Right ventricle myocardium inferior (tissue), 1 donor: ENCODE measurements at places on chromosomes 1 and 21. TPM values are rescaled to one million over a fixed set of nuclear protein-coding genes. Genes with fewer than 3 reads are reported as not detected.

DNA sequence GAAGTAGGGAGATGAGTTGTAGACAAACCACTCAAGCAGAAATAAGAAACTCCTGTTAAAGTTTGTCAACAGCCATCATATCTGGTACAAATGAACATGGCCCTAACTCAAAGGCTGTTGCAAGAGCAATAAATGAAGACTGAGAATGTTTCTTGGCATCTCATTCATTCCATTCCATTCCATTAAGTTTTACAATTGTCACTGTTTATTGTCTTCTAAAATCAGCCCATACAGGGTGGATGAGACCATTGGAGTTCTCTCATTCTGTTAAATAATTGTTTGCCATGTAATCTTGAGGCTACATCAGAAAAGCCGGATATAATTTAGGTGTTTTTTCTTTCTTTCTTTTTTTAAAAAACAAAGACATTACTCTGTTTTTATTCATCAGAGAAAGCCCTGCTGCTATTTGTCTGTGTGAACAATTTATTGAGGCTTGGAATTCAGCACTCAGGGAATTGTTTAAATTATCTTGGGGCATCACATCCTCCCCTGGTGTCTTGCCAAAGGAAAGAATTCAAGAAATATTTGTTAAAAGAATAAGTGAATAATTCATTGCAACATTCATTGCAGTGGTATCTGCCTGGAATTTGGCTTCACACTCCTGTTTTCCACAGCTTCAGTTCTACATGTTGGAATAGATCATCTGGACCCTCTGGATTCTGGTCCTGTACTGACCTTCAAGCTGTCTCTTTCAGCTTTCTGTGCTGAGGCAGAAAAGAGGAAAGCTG, 604.5 kb downstream of the PLPP3 start:
- DNase-seq, result no peak

- DNase-seq, result no peak
Measured at GRCh38 chr1:6325482-6325881, 64.6 kb upstream of the GPR153 start.

DNA sequence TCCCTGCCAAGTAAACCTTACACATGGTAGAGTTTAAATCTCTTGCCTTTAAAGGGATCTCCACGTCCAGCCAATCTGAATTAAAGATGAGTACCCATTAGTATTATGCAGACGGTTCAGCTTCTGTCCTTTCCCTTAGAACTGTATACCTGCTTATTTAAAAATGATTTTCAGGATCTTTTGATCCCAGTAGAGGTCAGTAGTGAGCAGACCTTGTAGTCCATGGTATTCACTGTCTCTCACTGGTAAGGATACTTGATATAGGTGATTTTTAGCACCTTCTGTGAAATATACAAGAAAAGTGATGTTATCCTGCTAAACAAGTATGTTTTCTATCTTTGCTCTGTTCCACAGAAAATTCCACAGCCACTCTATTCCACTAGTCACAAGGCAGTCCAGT, 1211.6 kb upstream of the ADGRL4 start:
- DNase-seq, result no peak

DNA sequence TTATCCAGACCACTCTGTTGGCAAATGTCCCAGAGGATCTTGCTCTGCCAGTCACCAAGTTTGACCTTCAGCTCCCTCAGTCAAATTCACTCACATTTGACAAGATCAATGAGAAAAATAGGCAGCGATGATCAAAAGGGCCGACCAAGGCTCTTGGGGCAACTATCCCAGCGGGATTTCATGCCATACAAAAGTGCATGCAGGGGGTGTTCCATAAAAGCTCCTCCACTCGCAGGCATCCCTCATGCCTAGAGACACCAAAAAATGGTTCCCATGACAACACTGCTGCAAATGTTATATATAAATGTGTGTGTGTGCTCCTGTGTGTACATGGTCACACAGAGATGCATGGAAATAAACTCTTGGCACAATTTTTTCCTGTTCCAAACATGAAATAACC, 16.2 kb upstream of the EIF4G3 start:
- DNase-seq, result no peak

GRCh38 chr1:230549625-230550024, 92.7 kb upstream of the COG2 start:
- no peak for DNase-seq

DNA sequence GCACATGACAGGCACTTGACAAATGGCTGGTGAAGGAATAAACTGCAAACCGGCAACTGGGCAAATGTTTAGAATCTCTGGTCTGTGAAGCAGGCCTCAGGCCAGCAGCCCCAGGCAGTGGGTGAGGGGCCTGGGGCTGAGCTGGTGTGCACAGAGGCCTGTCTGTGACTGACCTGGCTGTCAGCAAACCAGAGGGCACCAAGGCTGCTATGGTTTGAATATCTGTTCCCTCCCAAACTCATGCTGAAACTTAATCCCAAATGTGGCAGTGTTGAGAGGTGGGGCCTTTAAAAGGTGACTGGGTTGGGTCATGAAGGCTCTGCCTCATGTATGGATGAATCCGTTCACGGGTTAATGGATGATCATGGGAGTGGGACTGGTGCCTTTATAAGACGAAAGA, 139.8 kb downstream of the DMRTB1 start:
- DNase-seq, result no peak

GRCh38 chr1:223650465-223650864, 15.0 kb downstream of the CAPN8 start:
- no peak for DNase-seq

DNA sequence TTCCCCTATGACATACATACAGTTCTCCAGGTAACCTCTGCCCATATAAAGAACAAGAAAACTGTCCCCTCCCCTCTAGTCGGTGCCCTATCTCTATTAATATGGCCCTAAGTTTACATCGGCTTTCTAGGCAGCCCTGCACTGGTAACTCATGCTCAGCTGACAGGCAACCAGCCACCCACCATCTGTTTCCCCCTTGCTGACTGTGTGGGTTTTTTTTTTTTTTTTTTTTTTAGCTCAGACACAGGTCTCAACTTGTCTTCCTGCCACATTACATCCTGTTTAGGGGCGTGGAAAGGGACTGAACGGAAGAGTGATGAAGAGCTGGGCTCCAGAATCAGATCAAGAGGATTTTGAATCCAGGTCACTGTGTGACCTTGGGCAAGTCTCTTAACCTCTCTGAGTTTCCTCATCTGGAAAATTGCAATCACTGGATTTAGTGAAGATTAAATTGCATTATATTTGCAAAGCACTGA, 14.0 kb downstream of the LAPTM5 start:
- no peak for DNase-seq

DNA sequence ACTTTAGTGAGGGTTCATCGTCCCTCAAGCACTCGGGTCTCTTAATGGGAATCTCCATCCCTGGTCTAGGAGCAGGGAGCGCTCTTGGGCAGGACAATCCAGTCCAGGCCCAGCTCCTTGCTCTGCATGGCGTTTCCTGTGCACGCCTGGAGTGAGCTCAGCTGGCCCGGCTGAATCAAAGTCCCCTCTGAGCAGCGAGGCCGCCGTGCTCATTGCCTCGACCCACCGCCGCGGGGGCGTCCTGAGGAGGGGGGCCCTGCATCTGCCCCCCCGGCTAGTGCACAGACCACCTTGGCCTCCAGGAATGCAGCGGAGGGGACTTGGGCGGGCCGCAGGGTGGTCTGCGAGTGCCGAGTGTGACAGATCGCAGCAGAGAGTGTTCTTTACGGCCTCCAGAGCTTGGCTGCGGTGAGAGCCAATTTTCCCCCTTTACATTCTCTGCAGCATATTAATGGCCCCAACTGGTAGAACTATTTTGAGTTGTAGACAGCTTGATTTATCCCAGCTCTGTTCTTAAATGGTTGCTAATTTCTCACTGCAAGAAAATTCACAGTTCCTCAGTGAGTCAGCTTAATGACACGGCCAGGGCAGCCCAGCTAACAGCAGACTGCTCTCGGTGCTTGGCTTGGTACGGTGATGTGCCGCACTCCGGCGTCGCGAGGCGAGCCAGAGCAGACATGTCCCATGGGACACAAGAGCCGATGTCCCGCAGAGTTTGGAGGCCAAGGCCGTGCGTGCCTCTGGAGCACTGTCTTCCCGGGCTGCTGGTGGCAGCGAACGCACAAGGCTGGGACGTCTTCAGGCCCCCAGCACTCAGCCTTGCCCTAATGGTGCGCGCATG, 39.8 kb downstream of the SNAP47 start:
- DNase-seq, result no peak

DNA sequence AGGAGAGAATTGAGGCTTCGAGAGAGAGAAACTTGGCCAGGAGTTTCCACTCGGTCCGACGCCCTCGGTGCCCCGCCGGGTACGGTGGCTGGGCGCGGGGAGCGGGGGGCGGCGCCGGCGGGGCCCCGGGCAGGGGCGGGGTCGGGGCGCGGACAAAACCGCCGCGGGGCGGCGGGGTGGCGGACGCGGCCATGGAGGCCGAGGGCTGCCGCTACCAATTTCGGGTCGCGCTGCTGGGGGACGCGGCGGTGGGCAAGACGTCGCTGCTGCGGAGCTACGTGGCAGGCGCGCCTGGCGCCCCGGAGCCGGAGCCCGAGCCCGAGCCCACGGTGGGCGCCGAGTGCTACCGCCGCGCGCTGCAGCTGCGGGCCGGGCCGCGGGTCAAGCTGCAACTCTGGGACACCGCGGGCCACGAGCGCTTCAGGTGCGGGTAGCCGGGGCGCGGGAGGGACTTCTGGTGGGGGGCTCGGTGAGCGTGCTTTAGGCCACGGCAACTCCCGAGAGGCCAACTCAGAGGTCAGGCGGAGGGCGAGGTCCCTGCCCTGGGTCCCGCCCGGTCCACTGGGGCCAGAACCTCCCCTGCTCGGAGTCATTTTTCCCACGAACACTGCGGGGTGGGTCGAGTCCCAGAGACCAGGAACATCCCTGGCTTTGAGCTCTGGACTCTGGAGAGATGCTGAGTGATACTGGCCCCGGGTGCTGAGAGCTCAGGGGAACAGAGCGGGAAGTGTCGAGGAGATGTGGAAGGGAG, 431 bp downstream of the RAB42 start:
- DNase-seq, result no peak

DNA sequence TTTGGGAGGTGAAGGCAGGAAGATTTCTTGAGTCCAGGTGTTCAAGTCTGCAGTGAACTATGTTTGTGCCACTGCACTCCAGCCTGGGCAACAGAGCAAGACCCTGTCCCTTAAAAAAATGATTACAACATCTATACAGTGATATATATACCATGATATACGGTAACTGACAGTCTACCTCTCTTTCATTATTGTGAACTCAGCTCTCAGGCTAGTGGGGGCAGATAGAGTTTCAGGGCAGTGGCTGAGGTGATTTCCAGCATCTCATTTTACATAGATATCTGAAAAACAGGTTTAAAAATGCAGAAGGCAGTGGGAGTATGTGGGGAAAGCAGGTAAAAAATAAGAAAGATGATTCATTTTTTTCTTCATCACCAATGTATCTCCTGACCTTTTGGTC, 8.1 kb upstream of the NTNG1 start:
- DNase-seq, result no peak

- DNase-seq, result no peak
Measured at GRCh38 chr1:11196945-11197344, 7.8 kb downstream of the ANGPTL7 start.

DNA sequence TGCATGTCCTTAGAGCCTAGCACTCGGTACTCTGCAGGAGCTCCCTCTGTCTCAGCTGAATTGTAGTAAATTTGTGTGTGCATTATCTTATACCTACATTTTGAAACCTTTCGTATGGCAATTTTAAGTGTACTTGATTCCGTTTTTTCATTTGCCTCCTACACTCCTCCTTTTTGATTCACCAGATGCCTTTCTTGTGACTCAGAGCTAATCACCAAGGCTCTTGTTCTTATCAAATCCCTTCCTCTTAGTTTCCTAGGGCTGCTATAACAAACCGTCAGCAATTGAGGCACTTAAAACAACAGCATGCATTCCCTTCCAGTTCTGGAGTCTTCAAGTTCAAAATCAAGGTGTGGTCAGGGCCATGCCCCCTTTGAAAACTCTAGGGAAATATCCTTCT, 261.0 kb downstream of the ASTN1 start:
- no peak for DNase-seq

- no peak for DNase-seq
Measured at GRCh38 chr1:208291923-208292711, 47.9 kb upstream of the PLXNA2 start.

The S100A14 gene
- 6.3 TPM for total RNA-seq

The HPDL gene
- not detected for total RNA-seq

The LCE3D gene
- total RNA-seq, result not detected
